Urothelium cell line (cell line): ENCODE measurements at places on chromosomes 2 and 18.

DNA sequence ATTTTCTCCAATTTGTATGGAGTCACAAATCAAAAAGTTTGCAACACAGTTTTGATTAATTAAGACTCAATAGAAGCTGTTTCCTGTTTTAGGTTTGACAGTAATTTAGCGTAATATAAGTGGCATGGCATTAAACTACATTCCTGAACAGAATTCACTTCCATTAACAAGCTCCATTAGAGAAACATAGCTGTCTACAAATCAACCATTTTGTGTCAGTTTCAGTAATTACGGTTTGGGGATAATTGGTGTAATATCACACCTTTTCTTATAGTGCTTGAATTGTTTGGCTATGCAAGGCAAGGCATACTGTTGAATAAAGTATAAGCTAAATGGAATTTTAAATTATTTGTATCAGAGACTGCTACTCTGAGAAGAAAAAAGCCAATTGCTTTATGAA lies 585.5 kb downstream of the CBLN2 start:
- DNase-seq, result no peak

- no peak for DNase-seq
Observed at GRCh38 chr2:160891353-160891740, 268.9 kb upstream of the TANK start.

GRCh38 chr18:8871489-8871888 lies 166.1 kb downstream of the MTCL1 start:
- no peak for DNase-seq

GRCh38 chr18:44107187-44107586 lies 573.5 kb upstream of the SETBP1 start:
- DNase-seq, result no peak

DNA sequence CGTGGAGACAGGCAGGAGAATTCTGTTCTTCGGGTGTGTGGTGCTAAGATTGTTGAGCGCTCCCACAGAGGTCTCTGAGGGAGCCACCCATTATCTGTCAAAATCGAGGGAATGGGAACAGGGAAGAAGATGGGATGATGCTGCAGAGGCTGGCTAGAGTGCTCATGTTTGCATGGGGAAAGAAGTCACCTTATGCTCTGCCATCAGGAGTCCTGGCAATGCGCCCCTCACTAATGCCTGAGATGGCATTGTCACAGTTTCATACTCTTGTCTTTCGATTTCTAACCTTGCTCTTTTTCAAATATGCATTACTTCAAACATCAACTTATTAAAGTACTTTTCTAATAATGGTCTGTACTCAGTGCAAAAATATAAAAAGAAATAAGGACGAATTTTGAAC lies 463.3 kb upstream of the CELF4 start:
- DNase-seq, result no peak

DNA sequence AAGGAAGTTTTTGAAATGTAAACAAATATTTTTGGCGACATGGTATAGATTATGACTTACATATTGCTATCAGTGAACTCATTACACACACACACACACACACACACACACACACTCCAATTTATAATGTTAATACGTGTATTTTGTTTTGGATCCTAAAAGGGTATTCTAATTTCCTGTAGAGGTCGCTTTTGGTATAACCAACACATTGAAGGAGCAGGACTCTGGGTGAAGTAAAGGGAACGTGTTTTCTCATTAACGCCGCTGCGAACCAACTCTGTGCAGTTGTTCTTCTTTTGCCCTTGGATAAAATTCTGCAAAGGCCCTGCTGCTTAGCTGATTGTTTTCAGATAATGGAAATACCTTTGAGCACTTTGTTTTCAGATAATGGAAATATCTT lies 190.4 kb downstream of the PMAIP1 start:
- DNase-seq, result no peak

- DNase-seq, result peak; percentile 98
Observed at GRCh38 chr18:812376-813171, 532 bp upstream of the YES1 start.

DNA sequence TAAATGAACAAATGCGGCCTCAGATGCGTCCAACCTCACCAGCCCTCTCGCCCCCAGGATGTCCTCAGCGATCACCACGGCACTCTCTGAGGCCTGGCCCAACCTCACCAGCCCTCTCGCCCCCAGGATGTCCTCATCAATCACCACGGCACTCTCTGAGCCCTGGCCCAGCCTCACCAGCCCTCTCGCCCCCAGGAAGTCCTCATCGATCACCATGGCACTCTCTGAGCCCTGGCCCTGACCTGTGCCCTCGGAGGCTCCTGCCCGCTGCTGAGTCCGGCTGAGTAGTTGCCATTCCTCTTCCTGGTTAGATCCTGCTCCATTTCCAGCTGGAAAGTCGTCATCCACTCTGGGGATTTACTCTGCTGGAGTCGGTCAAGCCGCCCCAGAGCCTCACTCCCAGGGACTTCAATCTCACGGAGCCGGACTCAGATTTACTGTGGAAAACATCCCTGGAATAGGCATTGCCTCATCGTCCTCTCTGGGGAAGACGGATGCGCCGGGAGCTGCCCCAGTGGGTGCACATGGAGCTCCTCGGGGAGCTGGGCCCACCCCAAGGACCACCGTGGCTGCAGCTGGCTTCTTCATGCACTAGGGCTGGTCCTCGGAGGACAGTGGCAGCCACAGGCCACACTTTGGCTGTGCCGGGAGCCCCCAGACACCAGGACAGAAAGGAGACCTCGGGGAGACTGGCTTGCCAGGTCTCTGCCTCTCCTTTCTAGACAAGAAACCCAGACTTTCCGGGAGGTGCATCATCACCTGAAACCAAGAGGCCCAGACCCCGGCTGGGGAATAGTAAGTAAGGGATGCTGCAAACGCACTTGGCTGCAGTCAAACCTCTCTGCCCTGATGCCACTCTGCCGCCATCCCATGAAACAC lies 230.6 kb downstream of the EIPR1 start:
- no peak for DNase-seq

DNA sequence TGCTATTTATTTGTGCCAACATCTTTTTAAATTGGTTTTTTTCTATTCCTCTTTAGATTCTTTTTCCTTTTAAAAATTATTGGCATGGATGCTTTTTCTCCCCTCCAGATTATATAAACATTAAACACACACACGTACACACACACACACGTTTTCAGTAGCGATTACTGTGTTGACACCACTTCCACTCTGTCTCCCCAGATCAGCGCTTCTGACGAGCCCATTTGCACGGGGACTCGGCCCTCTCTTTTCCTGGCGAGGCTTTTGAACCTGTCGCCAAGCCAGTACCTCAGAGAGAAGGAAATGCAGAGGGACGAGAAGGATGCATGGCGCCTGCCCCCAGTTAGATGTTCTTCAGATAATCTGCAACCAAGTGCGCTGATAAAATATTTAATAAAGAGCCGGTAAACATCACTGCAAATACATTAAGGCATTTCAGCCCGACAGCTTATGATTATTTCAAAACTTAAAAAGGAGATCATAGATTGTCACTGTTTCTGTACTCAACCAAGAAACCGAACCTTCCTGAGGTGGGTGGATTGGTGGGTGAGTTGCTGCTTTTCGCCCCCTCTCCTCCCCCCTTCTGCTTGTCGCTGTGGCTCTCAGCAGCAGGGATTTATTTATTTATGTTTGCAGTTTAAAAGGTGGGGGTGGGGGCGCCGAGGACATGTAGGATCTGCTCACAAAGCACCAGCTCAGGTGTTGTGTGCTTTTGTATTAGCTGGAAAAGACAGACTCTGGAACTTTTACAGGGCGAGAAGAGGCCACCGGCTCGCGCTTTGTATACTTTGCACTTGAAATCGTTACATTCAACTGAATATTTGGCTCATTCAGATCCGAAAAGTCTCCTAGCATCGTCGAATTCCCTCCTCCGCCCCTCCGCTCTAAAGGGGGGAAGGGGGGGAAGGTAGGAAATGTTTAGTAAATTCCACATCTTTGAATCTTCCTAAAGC lies 787 bp upstream of the TBR1 start:
- no peak for DNase-seq

DNA sequence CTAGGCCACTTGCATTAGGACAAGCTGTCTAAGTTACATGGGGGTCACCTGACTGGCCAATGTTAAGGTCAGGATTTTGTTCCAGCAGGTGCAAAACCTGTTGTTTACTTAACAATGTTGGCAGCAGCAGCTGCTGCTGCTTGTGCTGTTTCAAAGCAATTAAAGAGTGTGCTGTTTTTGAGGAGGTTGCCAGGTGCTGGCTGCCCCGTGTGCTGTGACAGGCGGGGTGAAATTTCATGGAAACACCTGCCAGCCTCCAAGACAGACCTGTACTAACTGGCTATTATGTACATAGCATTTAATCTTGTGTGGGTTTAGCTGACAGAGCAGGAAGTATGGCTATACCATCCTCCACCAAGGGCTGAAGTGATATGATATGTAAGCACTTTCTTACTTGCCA lies 224.9 kb downstream of the ASXL3 start:
- DNase-seq, result no peak

GRCh38 chr18:51664236-51664635 lies 466.8 kb upstream of the MEX3C start:
- no peak for DNase-seq

DNA sequence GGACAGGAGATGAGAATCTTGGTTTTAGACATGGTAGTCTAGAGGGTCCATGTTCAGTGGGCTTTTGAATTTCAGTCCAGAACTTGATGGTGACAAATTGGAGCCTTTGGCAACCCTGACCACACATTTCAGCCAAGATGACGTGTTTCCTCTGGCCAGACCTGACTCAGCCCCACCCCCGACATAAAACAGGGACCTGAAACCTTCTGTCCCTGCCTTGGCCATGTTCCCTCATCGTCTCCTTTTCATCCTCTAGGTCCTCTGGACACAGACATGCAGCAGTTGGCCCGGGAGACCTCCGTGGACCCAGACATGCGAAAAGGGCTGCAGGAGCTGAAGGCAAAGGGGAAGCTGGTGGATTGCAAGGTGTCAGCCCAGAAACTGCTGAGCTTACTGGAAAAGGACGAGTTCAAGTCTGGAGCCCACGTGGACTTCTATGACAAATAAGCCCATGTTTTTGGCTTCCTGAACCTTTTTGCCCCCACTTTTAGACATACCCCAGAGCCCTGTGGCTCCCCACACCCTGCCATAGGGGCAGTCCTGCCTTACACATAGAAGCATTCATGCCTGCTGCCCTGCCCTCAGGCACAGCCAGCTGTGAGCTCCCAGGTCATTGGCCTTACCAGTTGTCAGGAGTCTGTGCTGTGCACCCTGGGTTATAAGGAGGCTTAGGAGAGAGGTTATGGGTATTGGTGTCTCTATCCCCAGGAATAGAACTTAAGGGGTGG lies 4.0 kb downstream of the SPR start:
- no peak for DNase-seq

DNA sequence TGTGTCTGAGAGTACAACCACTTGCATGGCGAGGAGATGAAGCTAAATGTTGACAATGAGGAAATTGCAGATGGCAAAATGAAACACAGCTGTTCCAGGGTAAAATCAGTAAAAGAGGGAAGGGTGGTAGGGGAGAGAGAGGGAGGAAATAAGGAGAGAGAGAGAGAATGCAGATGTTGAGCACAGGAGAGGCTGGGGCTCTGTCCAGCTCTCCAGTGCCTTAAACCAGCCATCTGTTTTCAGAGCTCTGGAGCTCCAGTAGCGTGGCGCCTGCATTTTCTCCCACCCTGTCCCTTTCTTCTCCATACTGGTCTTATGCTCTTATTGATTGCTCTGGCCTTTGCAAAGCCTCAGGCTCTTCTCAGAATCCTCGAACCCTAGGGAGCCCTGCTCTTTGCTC lies 52.7 kb upstream of the BOD1L2 start:
- DNase-seq, result no peak

GRCh38 chr2:233245406-233245805 lies 6.1 kb upstream of the ATG16L1 start:
- no peak for DNase-seq

GRCh38 chr2:51846018-51846417 lies 814.1 kb upstream of the NRXN1 start:
- DNase-seq, result no peak

DNA sequence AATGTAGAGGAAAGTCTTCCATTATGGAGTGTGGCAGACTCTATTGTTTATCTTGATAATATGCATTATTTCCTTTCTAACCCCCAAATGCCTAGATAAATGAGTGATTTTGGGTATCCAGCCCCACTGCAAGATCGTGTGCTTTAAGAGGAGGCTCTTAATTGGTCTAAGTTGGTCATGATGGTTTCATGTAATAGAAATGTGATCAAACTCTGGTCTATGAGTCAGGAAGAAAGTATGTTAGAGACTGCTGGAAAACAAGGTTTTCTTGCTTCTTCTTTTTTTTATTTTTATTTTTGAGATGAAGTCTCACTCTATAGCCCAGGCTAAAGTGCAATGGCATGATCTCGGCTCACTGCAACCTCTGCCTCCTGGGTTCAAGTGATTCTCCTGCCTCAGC lies 344.5 kb upstream of the TNP1 start:
- DNase-seq, result no peak

DNA sequence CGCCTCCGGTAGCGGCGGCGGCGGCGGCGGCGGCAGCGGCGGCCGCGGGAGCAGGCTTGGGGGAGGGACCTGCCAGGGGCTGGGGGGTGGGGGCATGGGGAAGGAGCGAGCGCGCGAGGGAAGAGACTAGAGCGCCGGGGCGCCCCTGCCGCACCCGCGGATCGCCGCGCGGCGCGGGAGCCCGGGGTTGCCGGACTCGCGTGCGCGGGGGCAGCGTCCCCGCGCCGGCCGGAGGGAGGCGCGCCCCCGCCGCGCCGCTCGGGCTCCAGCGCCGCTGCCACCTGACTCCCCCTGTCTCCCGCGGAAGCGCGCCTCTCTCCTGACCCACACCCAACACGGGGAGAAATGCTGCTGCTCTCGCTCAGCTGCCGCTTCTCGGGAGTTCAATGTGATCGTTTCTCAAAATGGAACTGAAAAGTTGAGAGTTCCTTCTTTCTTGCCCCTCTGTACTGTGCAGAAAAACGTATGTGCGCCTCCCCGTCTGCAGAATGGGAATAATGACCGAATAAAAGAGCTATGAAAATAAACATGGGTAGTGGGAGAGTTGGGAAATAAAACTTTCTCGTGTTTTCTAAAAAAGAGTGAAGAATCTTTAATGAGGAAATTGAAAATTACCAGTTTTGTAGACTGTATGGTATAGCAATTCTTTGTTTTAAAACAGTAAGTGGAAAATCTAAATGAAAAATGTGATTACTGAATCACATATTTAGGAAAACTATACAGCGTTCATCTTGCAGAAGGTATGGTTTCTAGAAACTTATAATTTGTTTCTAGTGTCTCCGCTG lies 455 bp upstream of the TLK1 start:
- peak; percentile 90 for DNase-seq

- DNase-seq, result no peak
Observed at GRCh38 chr2:109440499-109441156, 173.1 kb downstream of the SEPTIN10 start.

- peak; percentile 24 for DNase-seq
Observed at GRCh38 chr2:227933884-227934283, 62.5 kb downstream of the DAW1 start.

GRCh38 chr2:177036747-177037146 lies 175.8 kb upstream of the HNRNPA3 start:
- DNase-seq, result no peak

DNA sequence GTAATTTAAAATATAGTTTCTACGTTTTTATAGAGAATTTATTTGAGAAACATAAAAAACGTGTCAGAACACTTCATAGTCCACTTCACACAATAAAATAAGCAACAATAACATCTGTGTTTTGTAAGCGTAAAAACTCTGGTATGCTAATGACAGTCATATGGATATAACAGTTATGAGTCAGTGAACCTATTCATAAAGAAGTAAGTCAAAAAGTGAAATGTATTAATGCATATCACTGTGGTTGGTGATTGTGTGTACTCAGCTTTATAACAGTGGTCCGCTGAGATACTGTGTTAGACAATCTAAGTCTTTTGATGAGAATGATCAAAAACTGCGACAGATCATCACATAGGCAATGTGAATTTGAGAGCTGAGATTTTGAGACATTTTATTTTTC lies 153.2 kb downstream of the WDR7 start:
- no peak for DNase-seq

- no peak for DNase-seq
Observed at GRCh38 chr2:191923652-191923997, 76.7 kb upstream of the CAVIN2 start.
